ENCODE measurements at places on chromosomes 7 and 10. TPM values are rescaled to one million over a fixed set of nuclear protein-coding genes. Genes with fewer than 3 reads are reported as not detected.

Gene EZH2
- total RNA-seq: 0.99 TPM

Gene MSMB
- not detected for total RNA-seq

Gene RTKN2
- total RNA-seq: not detected

Gene COL1A2
- total RNA-seq: 169 TPM

Gene FAM180A
- total RNA-seq: 0.95 TPM

DNA sequence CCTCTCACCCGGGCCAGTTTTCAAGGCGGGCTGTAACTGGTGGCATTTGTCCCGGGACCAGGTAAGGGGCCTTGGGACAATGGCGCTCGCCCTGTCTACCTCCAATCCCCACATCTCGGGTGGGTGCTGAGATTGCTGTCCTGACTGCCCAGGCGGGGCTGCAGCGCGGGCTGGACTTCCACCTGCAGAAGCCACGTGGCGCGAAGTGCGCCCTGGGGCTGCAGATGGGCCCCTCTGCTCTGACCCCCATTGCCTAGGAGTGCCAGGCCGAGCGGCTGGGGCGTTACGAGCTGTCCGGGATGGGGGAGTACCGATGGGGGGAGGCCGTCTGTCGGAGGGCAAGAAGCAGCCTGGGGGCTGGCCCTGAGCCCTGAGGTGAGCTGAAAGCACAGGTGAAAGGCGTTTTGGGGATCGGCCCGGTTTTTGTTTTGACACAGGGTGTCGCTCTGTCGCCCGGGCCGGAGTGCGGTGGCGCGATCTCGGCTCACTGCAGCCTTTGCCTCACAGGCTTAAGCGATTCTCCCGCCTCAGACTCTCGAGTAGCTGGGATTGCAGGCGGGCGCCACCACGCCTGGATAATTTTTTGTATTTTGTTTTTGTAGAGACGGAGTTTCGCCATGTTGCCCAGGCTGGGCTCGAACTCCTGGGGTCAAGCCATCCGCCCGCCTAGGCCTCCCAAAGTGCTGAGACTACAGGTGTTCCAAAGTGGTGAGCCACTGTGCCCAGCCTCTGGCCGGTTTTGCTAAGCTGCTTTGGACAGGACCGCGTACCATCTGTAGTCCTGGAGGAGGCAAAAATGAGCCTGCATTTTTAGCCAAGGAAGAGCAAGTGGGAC, at the start of gene SFXN2:
Gene SFXN2 (plus strand): TSS at position 16 of the 835 bp plus-strand sequence. CDS start 12,001 bp downstream, outside the sequence.
- no peak for DNase-seq

- no peak for DNase-seq
These were observed 81.8 kb downstream of the SEMA3A start for GRCh38 chr7:84112771-84113170.

- DNase-seq: no peak
These were observed 4.6 kb downstream of the STRA8 start for GRCh38 chr7:135238112-135238744.

DNA sequence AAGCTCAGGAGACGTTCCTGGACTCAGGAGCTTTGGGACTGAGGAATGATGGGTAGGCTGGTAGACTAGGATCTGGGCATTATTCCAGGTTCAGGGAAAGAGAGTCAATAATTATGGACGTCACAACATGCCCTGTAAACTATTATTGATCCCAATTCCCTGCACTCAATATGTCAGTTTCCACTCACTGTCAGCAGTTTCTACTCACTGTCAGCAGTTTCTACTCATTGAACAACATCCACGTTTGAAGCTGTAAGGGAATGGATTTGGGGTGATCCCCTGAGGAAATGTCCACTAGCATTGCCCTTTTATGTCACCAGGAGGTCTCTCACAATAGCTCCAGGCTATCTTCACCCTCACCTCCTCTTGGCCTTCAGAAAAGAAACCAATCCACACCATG, 1268.6 kb downstream of the TYW1 start:
- no peak for DNase-seq

DNA sequence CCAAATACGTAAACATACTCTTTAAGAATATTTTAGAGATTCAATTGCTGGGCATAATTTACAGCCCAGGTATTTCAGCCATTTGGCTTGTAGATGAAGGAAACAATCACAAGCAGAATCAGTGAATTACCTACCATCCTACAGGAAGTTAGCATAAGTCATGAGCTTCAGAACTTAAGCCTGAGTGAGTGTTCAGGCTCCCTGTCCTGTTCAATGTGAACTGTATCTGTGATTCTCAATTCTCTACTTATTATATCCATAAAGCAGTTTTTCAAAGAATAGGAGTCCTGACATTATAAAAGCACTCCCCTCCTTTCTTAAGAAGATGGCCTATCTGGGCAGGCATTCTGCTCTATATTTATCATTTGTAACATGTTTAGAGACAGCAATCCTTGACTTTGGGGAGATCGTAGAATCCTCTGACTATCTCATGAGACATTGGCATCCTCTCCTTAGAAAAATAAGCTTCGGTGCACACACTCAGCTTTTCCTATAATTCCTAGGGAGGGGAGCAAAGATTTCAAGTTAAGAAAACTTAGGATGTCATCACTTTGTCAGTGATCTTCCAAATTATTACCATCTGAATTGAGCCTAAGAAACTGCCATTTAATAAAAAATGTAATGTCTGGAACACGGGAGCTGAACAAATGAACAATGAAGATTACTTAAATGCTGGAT, 645.2 kb upstream of the IGFBP3 start:
- no peak for DNase-seq
